ENCODE measurements at places on chromosomes 2 and 18.

- no peak for DNase-seq
Measured at GRCh38 chr18:7872569-7872968, 305.5 kb downstream of the PTPRM start.

GRCh38 chr2:67616749-67617148, 219.6 kb downstream of the ETAA1 start:
- DNase-seq: no peak

DNA sequence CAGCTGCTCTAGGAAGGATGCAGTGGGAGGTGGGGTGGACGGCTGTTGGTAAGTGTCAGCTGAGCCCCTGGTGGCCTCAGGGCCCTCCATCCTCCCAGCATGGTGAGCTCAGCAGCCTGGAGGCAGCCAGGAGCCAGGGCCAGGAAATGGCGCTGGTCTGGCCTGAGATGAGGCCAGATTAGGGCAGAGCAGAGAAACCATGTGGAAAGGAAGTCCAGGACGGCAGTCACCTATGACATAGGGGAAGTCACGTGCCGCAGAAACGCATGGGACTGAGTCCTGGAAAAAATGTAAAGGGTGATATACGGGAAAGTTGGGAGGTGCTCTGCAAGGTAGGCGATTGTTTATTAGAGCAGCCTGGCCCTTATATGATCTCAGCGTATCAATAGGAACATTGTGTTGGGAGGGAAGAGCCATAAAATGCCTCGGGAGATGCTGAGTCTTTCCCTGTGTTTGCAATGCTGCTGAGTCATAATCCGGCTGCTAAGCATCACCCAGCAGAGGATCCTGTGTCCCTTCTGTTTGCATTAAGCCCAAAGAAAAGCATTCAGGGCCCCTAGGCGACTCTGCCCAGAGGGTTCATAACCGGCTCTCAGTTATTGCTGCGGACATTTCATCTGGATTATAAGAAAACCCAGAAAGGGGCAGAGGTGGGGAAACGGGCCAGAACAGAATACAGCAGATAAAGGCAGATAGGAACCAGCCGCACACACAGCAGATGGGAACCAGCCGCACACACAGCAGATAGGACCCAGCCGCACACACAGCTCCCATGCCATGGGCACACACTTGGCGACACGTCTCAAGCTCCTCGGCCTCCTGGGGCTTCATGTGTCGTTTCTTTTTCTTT, 30.3 kb upstream of the B3GNT7 start:
- DNase-seq: no peak

- DNase-seq: no peak
Measured at GRCh38 chr18:65974758-65975157, 223.9 kb downstream of the CDH7 start.

GRCh38 chr2:12110074-12110473, 363.6 kb downstream of the LPIN1 start:
- DNase-seq: no peak

DNA sequence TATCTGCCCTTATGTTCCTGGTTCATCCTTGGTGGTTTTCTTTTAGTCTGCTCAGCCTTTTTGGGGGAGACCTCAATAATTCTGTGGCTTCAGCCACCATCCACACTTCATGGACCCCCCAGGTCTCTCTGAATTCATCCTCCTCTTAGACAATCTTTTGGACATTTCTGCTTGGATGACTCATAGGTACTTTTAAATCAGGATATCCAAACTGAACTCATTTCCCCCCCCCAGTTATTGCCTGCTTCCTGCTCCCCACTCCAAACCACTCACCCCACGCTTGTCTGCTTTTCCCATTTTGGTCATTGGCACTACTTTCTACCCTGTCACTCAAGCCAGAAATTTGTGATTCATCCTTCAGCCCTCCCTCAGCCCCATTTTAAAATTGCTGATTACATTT, 78.5 kb downstream of the TANC1 start:
- DNase-seq: no peak

GRCh38 chr18:37956902-37957301, 391.3 kb upstream of the CELF4 start:
- DNase-seq: no peak

- no peak for DNase-seq
Measured at GRCh38 chr2:72745679-72746368, 80.0 kb downstream of the EXOC6B start.

DNA sequence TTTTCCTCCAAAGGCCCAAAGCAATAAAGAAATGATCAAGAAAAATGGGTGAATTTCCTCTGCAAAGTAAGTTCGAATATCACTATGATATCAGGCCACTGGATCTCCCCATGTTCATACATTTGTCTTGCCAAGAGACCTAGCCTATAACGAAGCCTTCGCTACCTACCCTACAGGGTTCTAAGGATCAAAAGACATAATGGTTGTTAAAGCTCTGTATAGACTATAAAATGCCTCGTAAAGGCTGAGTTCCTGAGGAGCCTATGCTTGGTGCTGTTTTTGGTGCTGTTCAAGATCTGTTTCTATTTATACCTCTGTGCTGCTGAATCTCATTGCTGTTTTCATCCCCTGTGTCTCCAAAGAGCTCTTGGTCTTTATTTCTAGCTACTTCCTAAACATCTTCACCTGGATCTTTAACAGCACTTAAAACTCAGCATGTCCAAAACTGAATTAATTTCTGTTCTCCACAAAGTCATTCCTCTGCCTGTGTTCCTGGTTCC, 254.4 kb upstream of the CHAC2 start:
- no peak for DNase-seq

- no peak for DNase-seq
Measured at GRCh38 chr2:17470855-17471641, 47.2 kb downstream of the RAD51AP2 start.

All from activated naive CD8-positive, alpha-beta T cell treated with anti-CD3 and anti-CD28 coated beads, Interleukin-2, amount 50 U/mL, for 16 hours (primary cell).